Amygdala (tissue), 56 donors: ENCODE measurements at places on chromosomes 3 and 15.

DNA sequence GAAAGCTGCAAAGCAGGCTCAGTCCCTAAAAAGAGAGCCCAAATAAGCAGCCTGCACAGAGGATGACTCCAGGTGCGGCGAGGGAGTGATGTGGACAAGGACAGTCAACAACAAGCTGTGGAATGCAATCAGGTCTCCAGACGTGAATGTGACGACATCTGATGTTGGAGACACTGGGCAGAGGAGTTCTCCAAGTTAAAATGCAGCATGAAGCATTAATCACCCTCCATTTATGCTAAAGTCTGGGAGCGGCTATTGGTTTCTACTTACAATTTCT is 316.7 kb downstream of the FGF12 start:
- DNase-seq, result no peak

DNA sequence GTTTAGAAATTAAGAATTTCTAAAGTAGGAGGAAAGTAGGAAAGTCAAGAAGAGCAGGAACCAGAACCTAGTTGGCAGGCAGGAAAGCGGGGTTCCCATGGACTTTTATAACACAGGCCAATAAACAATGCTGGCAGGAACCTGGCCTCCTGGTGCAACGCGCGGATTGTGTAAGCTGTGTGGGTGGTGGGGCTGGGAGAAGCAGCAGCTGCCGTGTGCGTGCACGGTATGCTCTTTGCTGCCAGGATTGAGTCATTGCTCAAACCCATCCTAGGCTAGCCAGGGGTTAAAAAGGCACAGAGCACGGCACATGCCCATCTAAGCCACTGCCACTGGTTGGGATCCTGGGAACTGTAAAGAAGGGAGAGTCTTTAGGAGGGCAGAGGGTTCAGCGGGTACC is 209.9 kb upstream of the RGMA start:
- DNase-seq, result no peak

- no peak for DNase-seq
Observed at GRCh38 chr3:169498336-169498735, 165.2 kb downstream of the MECOM start.

DNA sequence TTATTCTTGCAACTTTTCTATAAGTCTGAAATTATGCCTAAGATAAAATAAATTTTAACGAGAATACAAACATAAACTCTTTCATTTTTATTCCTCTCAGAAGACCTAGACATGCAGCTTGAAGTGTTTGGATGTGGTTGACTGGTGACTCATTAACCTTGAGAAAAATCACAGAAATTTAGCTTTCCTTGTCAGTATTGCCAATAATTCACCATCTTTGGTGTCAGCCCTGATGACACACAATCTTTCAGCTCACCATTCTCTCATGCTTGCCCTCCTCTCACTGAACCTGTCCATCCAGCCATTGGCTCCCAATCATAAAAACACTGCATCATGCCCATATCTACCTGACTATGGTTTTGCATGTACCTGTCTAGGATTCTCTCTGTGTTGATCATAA is 22.6 kb upstream of the TNFAIP8L3 start:
- no peak for DNase-seq

DNA sequence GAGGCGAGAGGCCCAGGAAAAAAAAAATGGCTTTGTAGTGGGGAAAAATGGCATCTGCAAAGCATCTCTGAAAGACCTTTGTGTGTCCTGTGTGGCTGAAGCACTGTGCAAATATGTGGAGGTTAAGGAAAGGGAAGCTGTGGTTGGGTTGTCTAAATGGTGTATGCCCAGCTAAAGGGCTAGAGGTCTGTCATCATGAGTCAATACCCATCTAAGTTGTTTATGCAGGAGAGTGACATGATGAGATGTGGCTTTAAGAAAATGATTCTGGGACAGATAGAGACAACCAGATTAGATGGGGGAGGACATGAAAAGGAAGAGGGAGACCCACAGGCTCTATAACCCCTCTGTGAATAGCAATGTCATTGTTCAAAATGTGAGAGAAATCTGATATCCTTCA is 280.7 kb downstream of the MFSD1 start:
- DNase-seq, result no peak

DNA sequence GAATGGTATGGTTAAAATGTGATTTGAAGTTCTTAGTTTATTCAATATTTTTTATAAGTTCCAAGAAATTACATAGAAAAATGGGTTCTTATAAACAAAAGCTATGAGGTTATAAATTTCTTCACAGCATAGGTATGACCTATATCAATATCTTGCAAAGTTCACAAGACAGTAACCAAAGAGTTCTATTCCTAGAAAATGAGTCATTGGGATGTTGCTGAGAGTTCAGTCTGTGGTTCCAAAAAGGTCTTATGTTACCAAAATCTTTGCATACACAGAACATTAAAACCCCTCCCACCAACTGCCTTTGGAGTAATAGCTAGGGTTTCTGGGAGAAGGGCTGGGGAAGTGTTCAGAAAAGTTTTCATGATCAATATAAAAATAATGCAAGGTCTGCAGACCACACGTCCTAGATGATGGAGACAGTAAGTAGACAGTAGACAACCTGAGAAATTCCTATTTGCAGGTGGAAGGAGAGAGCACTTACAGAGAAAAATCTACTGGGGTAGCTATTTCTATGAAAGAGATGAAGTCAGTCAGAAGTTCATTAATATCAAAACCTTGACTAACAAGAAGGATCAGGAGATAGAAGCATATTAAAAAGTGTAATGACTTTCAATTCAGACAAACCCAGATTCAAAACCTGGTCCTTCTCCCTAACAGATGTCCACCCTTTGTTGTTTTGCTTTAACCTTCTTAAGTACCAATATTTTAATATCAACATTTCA is 279.3 kb downstream of the KCNH8 start:
- DNase-seq, result no peak

DNA sequence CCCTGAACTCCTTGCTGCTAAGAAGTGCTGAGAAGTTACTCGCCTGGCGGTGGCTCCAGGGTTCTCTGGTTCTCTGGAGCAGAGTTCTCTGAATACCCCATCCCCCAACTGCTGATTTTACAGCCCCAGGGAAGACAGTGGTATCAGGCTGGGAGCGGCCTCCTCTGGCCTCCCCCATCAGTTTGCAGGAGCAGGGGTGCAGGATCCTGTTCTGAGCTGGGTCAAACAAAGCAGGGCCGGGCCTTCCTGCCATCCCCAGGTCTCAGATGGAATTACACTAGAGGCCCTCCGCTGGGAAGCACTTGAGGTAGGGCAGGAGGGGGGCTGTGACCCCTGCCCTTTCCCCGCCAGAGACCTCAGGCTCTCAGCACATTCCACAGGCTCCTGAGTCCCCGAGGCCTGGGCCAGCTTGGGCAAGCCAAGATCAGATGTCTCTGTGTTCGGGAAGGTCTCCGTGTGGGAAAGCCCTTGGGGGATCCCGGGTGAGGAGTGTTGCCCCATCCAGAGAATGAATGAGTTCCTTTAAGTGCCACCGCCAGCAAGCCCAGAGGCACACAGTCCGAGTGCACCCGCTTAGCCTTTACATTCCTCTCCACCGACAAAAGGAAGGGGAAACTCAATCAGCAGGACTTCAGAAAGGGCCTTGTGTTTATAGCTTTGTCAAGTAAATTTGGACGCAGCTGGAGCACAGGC is 149.9 kb downstream of the LRRK1 start:
- no peak for DNase-seq

- no peak for DNase-seq
Observed at GRCh38 chr3:114827495-114827894, 319.6 kb downstream of the ZBTB20 start.

GRCh38 chr3:17683542-17684207 is 58.8 kb downstream of the TBC1D5 start:
- no peak for DNase-seq
